Islet precursor cell (in vitro differentiated cells): ENCODE measurements at places on chromosomes 6 and 20.

DNA sequence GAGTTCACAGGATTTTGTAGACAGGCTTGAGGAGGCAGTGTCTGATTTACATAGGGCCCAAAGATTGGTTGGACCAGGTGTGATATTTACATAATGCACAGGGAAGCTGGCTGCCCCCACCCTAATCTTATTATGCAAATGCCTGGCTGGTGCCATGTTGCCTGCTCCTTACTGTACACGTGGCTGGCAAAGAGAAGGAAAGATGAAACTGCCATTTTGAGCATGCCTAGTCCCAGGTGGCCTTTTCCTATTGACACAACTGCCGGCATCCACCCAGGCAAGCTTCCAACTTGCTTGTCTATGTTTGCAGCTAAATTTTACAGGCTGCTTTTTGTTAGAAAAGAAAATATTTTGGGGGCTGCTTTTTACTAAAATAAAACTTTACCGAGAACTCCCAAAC lies 174.6 kb downstream of the LMBRD1 start:
- no peak for DNase-seq

DNA sequence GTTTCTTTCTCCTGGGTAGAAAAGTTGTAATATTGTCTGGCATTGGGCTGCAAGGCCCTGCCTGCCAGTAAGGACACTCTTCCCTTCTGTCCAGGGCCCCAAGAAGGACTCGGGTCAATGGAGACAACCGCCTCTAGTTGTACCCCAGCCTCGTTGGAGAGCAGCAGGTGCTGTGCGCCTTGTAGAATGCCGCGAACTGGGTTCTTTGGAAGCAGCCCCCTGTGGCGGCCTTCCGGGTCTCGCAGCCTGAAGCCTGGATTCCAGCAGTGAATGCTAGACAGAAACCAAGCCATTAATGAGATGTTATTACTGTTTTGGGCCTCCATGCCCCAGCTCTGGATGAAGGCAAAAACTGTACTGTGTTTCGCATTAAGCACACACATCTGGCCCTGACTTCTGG lies 37.0 kb downstream of the PLCG1 start:
- DNase-seq: no peak

- DNase-seq: peak; percentile 56
These were observed 901.0 kb upstream of the MAP3K7 start for GRCh38 chr6:91487696-91488392.

DNA sequence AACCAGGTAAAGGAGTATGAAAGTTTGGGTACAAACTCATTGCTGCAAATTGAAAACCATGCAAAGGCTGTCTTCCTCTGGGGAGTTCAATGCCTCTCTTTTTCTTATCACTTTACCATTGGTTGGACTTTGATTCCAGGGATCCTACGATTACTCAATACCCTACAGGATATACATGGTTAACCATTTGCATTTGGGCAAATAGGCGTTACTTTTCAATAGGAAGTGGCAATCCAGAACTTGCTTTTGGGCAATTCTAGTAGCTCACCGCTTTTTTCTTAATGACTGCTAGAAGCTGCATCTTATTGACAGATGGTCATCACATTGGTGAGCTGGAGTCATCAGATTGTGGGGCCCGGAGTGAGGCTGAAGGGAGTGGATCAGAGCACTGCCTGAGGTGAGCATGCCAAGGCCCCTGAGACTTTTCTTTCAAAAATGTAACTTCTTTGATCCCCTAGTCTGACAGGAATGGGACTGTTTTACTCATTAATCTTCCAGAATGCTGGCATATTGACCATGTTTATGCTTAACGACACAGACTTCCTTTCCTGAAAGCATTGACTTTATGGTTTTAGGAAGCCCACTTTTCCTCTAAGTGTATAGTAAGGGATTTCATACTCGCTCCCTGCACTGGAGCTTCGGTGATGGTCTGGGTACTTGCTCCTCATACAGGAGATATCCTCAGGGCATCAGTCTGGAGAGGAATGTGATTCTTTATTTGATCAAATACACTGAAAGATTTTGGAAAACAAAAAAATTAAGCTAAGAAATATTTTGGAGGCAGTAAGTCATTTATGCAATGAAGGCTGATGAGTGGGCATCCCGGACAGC lies at the start of gene CCR6:
Gene CCR6, plus strand, starts transcription at position 270 of the 831 bp plus-strand sequence. CDS start 13,039 bp downstream, outside the sequence.
- DNase-seq: no peak

DNA sequence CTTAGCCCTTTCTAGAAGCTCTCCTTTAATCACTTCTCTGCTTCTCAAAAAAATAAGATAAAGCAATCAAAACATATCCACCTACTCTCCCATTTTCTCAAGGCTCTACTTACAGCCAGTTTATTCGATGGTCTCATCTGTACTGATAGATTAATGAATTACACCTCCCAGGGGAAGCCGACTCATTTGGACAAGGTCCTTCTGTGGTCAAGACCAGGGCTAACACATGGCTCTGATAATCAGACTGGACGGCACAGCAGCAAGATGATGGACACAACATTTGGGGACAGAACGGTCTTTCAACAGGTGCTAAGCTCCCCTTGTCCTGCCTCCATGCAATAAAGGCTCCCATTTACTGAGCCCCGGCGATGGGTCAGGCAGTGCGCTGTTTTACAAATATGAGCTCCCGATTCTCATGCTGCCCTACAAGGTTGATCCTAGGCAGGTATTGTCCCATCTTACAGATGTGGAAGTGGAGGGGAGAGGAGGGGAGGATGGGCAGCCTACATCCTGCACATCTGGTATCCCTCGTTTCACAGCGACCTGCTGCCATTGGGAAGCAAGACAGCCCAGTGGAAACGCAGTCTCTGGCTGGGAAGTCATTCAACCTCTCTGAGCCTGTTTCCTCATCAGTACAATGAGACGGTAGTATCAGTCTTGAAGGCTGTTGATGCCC lies 15.7 kb downstream of the CPNE5 start:
- no peak for DNase-seq

DNA sequence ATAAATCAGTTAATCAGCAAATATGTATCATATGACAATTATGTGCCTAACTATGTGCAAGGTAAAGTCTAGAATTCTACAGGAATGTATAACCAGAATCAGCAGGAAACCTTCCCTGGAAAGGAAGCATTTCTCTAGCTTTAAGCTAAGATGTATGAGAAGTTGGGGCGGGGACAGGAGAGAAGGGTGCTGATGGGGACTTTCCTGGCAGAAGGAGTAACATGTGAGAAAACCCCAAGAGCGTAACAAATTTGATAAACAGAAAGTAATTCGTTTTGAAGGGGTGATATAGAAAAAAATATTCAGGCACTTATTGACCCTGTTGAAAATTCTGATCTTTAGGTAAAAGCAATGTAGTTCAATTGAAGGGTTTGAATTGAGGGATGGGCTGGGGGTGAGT lies 226.1 kb downstream of the KHDRBS2 start:
- DNase-seq: no peak

- peak; percentile 89 for DNase-seq
These were observed 3.0 kb downstream of the E2F3 start for GRCh38 chr6:20404641-20405032.

- DNase-seq: no peak
These were observed 78.1 kb downstream of the PRDM1 start for GRCh38 chr6:106163966-106164877.

DNA sequence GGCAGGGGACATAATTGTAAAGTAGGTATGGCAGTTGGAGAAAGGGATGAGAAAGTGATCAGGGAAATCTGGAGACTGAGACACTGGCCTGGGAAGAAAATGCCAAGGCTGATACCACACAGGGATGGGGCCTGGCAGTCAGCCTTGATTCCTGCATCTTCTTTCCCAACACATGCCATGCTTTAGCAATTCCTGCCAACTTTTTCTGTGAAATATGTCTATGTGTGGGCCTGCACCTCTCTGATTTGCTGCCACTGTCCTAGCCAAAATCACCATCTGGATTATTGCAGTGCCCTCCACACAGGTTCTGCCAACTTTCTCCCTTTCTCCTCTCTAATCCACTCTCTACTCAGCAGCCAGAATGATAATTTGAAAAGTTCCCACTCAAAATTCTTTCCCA lies 759.8 kb upstream of the CITED2 start:
- DNase-seq: no peak

- DNase-seq: no peak
These were observed 77.8 kb downstream of the NCR2 start for GRCh38 chr6:41413250-41413649.

- no peak for DNase-seq
These were observed at the start of gene PXDC1 for GRCh38 chr6:3751077-3751729. Gene PXDC1, minus strand, starts transcription at chr6:3751713. Its CDS starts 182 bp downstream, at chr6:3751531.

DNA sequence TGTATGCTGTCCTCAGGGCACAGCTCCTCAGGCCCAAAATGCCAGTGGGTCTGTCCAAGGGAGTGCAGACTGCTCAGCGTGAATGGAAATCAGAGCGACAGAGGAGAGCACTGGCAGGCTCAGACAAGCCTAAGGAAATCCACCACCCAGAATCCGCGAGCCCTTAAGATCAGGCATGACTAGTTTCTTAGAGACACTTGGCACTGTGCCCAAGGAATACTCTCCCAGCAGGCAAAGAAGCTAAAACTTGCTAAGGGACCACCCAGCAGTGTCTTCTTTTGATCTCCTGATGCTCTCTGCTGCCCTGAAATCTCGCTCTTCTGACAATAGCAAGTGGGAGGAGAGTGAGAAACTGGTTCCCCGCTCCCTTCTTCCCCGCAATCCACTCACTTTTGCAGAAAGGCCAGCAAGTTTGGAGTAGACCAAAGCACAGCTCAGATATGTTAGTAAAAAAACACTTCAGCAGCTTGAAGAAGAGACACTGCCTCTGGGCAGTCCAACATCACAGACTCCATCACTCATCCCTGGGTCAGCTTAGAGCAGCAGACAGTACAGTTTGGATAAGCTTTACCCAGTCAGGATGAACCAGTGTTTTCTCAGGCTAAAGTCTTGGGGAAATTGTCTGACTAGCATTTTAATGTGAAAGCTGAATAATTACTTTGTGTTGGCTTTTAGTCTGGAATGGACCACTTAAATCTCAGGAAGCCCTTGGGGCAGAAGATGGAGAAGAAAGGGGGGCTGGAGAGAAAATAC lies 32.4 kb downstream of the TRAF3IP2 start:
- DNase-seq: no peak

DNA sequence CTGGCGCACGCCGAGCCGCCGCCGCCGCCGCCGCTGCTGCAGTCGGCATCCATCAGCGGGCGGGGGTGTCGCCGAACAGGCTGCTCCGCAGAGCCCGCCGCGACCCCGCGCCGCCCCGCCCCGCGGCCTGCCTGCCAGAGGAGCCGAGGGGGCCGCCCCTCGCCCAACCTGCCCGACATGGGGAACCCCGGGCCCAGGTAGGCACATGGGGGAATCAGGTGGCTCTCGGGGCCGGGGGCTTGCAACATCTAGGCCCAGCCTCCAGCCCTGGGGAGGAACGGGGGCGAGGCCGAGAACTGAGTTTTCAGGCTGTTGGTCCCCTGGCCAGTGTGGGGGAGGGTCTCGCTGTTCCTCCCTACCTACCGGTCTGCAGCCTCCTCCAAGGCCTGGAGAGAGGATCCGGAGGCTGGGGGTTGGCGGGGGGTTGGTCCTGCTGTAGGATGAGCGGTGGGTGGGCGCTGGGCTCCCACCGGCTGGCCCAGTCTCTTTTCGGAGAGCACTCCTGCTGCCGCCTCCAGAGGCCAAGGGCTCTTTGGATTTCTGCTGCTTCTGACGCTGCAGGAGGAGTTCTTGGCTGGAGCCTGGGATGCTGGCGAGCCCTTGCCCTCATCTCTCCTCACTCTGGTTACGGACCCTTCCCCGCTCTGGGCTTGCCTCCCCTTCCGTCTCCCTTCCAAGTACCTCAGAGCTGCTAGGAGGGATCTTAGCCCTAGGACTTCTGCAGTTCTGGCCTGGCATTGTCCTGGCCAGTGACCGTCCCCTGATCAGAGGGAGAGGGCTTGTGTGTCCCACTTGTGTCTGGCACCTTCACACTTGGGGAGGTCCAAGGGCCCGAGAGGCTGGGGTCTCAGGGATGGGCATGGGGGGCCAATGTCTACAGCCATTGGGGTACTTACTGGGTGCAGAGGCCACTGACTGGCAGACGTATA lies at the start of gene EPB41L1:
Gene EPB41L1, plus strand, starts transcription at position 41 of the 929 bp plus-strand sequence. CDS start 19,038 bp downstream, outside the sequence.
- peak; percentile 67 for DNase-seq

- DNase-seq: no peak
These were observed 98.4 kb downstream of the PERP start for GRCh38 chr6:138008791-138009190.
